ENCODE measurements at places on chromosomes 3 and 15. TPM values are rescaled to one million over a fixed set of nuclear protein-coding genes. Genes with fewer than 3 reads are reported as not detected.

The TMEM207 gene
- not detected for total RNA-seq

The CCK gene
- not detected for total RNA-seq

DNA sequence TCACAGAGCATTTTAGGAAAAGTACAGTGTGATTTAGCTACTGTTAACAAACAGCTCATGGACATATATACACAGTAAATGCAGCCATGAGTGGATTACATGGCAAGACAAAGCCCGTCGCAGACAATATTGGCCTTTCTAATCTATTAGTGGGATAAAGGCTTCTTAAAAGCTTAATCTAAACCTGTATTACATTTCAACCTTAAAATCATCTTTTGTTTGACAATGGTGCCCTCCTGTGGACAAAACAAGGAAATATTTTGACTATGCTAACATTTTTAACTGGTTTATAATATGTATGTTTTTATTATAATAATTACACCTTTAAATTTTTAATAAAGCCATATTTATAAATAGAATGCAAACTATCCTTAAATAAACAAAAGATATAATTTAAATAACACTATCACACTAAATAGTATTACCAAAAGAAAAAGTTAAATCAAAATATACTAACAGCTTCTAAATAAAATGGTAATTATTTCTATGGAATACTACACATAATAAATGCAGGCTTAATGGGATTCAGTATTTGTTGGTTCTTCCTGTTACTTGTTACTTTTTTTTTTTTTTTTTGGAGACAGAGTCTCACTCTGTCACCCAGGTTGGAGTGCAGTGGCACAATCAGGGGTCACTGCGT lies 38.6 kb downstream of the TAFA4 start:
- DNase-seq: peak; percentile 24

The MORC1 gene
- not detected for total RNA-seq

- DNase-seq: no peak
These were observed 60.0 kb upstream of the GADL1 start for GRCh38 chr3:30954426-30954825.

The SLC12A1 gene
- total RNA-seq: not detected

DNA sequence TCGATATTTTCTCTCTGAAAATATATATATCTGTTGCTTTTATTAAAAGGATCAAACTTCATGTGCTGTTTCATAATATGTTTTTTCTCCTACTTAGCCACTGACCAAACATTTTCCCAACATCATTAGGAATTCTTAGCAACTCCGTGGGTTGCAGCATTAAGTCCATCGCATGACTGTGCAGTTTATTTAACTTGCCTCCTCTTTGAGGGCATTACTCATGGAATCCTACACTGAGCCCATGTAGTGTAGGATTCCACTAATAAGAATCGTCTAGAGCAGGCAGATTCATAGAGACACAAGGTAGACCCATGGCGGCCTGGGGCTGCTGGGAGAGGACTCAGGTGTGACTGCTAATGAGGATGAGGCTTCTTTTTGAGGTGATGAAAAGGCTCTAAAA lies 49.3 kb downstream of the CMTM6 start:
- no peak for DNase-seq

GRCh38 chr3:27387625-27388024 lies 18.4 kb upstream of the NEK10 start:
- no peak for DNase-seq

The JMJD7 gene
- total RNA-seq: 23.9 TPM

GRCh38 chr3:11808231-11808630 lies 38.5 kb downstream of the TAMM41 start:
- no peak for DNase-seq

The LRTM1 gene
- total RNA-seq: not detected

DNA sequence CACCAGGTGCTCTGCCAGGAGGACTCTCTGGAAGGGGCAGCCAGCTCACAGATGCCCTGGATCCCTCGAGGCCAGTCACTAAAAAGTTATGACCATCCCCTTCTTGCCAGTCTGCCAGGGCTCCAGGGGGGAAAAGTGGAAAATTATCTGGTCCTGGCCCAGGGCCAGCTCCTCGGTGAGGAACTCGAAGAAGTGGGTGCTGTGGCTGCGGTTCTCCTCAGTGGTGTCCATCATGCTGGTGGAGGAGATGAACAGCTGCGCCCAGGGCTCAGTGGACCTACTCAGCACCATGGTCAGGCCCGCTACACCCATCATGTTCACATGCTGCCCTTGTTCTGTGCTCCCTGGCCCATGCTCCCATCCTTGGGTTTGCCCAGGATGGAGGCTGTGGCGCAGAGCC lies 19.2 kb downstream of the EXOG start:
- DNase-seq: no peak

DNA sequence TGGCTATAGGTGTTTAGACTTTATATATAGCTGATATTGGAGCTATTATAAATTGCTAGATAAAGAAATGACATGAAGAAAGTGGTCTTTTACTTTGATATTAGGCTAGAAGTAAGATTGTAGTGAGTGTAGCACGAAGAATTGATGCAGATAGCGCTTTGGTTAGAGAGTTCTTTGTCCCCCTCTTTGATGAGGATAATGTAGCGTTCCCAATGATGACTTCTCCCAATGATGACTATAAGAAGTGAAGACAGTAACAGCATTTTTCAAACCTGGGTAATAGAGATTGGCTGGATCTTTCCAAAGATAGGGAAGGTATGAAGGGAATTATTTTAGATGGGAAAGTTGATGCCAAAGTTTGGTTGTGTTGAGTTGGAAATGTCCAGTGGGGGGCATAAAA lies 4.3 kb downstream of the MINDY2 start:
- DNase-seq: no peak

GRCh38 chr3:134694946-134695543 lies 44.2 kb upstream of the KY start:
- no peak for DNase-seq

The GATM gene
- 1.6 TPM for total RNA-seq

DNA sequence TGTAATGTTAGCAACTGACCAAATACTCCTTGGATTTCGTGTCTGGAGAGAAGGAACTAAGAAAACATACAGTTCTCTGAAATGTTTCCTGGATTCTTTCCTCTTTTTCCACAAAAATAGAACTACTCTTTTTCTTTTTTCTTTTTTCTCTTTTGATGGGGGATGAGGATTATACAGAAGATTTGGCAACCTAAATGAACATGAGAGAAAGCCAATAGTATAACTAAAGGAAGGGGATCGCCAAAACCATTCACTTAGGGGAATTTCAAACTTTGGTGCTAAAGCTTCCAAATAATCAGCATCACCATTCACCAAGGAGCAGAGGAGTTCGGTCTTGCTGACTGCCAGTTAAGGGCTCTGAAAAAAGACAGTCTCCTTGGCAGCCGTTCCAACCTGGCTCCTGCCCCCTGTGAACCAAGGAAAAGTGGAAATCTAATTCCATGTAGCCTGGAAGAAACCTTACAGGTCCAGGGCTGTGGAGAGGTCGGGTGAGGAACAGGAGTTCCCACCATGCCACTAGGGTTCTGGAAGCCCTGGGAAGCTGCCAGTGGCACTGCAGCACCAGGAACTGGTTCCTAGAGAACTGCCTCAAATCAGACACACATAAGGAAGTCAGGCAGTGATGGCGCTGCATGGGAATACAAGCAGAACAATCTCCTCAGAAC lies 176.9 kb downstream of the TNIK start:
- no peak for DNase-seq

DNA sequence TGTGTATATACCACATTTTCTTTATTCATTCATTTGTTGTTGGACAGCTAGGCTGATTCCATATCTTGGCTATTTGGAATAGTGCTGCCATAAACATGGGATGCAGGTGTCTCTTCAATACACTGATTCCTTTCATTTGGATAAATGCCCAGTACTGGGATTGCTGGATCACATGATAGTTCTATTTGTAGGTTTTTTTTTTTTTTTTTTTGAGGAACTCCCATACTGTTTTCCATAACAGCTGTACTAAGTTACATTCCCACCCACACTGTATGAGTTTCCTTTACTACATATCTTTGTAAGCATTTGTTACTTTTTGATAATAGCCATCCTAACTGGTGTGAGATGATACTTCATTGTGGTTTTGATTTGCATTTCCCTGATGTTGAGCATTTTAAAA lies 437.7 kb downstream of the DIPK2A start:
- no peak for DNase-seq

The ADAMTS9 gene
- not detected for total RNA-seq

DNA sequence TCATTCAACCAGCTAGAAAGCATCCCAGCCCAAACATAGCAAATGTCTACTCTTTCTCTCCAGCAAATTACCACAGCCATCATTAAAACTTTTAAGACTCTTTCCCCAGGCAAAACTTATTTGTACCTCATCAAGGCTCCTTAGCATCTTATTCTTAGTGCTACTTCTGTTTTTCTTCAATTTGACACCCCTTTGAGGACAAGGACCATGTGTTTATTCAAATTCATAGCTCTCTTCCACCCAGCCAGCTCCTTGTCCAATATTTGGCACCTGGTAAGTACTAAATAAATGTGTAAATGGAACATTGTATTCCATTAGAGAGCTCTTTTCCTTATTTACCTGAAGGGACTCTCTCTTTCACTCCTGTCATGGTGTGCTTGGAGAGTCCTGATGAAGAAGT lies 89.8 kb downstream of the IMPG2 start:
- DNase-seq: no peak

DNA sequence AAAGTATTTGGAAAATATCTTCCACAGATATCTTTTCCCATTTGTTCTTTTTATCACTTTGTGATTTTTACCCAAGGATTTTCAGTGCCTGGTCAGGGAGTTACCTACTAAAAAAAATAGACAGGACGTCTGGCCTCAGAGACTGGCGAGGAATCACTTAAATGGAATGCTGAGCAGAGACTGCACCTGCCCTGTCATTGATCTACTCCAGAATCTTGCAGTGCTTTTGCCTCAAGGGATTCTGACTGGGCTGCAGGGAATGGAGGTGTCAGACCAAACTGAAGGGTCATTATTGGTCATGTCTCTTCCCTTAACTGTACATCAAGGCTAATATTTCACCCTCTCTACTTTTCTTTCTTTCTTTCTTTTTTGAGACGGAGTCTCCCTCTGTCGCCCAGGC lies 12.1 kb upstream of the RYR3 start:
- DNase-seq: no peak

DNA sequence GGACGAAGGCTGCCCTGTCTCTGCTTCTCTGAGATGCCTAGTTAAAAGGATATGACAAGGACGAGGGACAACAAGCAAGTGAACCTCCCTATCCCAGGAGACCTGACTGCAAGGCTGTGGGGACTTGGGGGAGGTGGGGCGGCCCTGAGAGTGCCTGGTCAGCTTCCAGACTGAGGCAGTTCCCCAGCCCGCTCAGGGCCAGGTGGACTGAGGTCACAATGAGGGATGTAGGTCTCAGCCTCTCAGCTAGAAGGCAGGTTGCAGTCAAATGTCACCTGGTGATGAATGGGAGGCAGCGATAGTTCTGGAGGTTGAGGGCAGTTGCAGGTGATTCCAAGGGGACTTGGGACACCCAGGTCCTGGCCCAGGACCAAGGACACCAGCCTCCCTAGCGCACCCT lies 30.6 kb downstream of the TKT start:
- DNase-seq: no peak

DNA sequence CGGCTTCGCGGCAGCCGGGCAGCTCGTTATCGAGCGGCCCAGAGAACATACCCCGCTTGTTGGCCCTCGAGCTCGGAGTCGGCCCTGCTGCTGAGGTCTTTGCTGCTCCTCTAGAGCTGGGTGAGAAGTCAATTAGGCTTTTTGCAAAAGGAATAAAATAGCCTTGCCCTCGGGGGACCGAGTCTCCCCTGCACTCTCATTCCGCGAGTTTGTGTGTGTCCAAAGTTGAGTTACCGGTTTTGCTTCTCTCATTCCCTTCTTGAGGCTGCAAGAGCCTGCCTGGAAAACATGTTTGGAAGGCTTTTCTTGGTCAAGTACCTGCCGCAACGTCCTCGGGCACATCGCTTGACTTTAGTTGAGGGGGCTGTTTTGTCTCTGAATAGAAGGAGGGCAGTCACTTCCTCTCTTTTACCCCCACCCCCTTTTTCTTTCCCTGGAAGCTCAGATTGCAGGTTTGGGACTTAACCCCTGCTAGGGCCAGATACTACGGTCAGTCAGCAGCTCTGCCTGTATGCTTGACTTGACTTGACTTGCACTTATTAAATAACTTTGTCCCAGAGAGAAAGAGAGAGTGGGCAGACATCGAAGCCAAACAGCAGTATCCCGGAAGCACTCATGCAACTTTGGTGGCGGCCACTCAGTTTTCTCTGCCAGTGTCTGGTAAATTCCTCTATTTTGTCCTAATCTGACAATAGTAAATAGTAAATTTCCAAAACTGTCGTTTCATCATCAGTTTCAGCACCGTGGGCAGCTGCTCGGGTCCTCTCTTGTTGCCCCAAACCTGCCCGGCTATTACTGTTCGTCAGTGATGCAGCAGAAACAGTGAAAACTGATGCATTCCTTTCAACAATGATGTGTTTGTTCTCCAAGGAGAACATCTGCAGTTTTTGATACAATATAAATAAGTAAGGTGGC lies 609 bp downstream of the RNF13 start:
- DNase-seq: peak; percentile 21

The TRAT1 gene
- 151 TPM for total RNA-seq

The RASGRP1 gene
- total RNA-seq: 204 TPM

DNA sequence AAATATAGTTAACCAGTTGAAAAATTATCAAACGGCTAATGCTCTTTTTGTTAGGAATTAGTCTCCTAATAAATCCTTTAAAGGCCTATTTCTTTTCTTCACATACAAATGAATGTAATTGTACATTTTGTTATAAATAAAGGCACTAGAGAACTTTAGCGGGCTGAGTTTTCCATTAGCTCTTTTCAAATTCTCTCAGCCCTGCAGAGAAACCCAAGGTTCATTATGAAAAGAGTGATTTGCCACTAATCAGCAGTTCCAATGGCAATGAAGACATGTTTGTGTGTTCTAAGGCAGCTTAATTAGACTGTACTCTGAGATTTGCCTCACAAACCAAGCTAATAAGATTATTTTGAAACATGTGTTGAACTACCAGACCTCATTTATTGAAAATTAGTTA lies 64.6 kb upstream of the P2RY1 start:
- no peak for DNase-seq

The TP63 gene
- total RNA-seq: 0.17 TPM

DNA sequence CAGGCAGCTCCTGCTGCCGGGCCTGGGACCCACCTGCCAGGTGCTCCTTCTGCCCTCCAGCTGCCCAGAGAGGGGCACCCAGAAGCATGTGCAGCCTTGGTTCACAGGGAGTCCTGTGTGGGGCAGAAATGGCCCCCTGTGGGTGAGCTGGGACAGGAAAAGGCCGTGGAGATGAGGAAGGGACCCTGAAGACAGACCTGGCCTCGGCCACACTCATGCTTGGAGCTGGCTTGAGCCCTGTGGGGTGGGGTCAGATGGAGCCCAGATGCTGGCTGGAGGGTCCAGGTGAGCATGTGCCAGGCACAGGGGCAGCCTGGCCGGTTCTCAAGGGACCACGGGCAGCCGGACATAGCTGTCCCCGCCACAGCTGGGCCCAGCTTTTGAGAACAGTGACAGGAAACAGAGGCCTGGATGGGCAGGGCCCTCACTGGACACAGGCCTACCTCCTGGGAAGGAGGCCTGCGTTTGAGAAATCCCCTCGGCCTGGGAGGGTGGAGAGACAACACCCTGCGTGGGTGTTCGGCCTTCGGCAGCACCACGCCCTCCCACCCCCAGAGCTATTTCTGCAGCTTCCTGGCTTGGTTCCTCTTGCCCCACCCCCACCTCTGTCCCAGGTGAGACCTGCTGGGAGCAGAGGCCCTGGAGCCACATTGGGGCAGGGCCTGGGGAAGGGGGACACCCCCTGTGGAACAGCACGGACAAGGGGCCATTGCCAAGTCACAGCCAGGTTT lies 132.6 kb upstream of the MEF2A start:
- DNase-seq: no peak

All from activated CD4-positive, alpha-beta T cell treated with anti-CD3 and anti-CD28 coated beads, Interleukin-2, amount 10 ng/mL, durations not matched to agents 7 days and 5 days (primary cell).